Islet precursor cell (in vitro differentiated cells): ENCODE measurements at places on chromosomes 3 and 15.

DNA sequence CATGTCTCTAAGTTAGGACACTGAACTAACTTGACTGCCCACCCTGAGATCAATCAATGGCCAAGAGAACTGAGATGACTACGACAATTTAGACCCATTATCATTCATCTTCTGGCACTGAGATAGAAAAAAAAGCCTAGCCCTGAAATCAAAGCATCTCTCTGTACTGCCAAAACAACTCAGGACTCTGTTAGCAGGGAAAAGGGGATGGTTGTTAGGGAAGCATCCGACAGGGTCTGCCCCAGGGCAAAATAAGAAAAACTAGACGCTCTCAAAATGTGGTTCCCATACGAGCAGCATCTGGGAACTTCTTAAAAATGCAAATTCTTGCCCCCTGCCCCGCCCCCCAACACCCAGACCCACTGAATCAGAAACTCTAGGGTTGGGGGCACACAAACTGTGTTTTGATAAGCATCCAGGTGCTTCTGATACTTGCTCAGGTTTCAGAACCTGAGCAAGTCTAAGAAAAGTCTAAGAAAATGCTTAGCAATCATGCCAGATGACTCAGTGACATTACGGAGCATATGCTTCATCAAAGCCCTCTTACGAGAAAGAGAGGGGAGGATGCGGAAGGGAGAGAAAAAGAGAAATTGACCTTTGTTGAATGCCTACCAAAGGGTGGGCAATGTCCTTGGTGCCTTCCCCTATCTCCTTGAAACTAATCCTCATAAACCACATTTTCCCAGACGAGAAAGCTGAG lies 172.8 kb upstream of the HES1 start:
- peak; percentile 86 for DNase-seq

DNA sequence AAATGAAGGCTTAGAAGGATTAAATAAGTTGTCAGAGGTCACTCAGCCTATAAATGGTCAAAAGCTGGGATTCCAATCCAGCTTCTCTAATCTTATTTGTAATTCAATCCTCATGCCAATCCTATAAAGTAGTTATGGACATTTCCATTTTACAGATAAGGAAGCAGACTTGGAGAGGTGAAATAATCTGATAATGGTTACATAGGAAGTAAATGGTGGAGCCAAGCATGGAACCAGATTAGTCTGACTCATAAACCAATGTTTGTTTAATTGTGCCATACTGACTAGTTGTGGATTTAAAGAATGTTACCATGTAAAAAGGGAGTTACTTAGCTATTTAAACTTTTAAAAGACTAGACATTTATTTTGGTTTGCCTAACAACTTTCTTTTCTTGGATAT lies 59.7 kb downstream of the KCNAB1 start:
- DNase-seq, result no peak

DNA sequence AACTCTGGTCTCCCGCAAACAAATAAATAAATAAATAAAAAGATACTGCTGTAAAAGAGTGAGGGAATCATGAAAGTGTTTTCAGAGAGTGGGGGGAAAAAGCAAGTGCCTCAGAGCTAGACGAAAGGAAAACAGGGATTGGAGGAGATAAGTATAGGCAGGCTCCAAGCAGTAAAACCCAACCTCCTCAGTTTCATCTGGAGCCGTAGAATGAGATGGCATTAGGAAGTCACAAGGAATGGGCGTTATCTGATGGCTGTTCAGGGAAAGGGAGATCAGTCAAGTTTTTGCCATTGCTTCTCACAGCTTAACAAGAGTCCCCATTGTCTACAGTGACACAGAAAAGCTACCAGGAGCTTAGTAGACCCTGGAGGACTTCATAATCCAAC lies 451.5 kb upstream of the PPP2R3A start:
- DNase-seq, result peak; percentile 78

DNA sequence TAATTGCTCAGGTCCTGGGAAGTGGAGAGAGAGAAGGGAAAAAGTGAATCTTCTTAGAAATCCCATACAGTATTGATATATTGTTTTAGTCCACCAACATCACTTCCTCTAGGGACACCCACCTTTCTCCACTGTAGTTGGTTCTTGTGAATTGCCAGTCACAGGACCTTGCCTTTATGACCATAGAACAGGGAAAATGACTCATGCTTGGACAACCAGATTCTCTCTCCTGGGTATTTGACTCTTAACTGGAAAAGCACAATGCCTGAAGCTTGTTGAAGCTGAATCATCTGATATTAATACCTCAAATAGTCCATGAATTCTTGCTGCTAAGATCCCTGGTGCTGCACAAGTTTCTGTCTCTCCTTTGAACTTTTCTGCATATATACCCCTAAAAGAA lies 32.5 kb upstream of the DCLK3 start:
- DNase-seq, result no peak

GRCh38 chr3:192413461-192413860 lies 313.9 kb downstream of the FGF12 start:
- no peak for DNase-seq

GRCh38 chr3:129636082-129636481 lies 29.6 kb upstream of the PLXND1 start:
- DNase-seq, result no peak

- DNase-seq, result no peak
Measured at GRCh38 chr3:49427586-49427985, 1.5 kb downstream of the NICN1 start.

DNA sequence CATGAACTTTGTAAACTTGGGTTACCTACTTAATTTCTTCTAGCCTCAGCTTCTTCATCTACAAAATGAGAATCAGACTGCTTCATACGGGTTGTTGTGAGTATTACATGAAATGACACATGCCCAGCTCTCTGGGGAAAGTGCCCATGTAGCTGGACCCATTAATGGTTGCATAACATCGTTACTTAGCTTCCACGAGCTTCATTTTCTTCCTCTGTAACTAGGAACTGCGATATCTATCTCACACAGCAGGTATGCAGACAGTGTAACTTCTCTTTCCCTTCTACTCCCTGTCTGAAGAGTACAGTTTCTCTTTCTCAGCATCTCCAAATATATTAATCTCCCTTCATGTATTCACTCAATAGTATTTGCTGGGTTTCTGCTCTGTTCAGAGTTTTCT lies 37.9 kb upstream of the DLG1 start:
- DNase-seq, result no peak

DNA sequence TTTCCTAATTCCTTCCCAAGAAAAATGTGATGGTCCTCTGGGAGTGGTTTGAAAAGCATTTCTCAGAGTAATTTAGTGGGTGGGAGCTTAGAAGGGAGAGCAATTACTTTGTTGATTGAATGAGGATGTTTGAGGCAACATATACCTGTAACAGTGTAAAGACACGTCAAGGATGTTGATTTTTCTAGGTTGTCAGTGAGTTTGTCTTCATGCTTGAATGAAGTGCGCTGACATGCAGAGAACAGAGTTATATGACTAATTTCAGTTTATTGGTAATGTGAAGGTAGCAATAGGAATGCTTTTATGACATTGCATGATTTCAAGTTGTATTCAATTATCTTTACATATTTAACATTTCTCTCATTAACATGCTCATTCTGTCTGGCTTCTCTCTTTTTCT lies 286.9 kb downstream of the NFKBIZ start:
- DNase-seq, result no peak

DNA sequence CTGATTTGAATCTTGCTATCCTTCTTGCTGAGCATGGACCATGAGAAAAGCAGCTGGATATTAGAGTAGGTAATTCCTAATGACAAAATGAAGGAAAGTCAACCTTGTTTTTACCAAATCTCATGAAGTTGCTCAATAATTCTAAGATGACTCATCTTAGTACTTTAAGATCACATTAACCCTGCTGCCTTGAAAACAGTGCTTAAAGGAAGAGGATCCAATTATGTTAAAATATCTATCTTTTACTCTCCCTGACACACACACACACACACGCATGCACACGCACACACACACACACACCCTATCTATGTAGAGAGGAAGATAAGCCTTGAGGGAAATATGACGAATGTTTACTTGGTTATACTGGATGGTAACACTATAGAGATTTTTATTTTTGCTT lies 16.0 kb upstream of the MYO1E start:
- no peak for DNase-seq

DNA sequence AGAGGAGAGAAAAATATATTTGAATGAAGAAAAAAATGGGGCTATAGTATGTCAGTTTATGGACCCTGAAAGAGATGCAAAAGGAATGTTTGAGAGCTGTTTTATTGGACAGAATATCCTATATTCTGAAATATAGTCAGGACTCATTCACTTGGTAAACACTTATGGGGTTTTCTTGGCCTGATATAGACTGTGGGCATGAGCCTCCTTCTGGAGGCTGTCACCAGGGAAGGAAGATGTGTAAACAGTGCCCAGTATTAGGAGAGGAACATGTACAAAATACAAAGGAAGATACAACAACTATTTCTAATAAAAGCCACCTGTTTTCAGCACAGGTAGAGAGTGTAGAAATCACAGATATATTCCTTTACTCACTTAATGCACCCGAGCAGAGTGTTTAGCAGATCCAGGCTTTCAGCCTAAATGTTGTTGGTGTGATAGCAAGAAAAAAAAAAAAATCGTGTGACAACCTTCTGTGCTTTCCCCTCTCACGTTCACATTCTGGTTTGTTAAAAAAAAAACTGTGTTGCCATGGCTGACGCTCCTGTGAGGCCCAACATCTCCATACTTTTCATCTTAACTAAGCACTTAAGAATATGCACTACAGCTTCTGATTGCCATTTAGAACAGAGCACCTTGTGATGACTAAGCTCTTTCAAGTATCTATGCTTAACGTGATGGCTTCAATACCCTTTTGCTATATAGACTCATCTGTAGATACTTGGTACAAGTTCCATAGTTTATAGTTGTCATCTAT lies 134.1 kb downstream of the MBNL1 start:
- peak; percentile 63 for DNase-seq

- no peak for DNase-seq
Measured at GRCh38 chr15:42217568-42217967, 9.5 kb upstream of the VPS39 start.

DNA sequence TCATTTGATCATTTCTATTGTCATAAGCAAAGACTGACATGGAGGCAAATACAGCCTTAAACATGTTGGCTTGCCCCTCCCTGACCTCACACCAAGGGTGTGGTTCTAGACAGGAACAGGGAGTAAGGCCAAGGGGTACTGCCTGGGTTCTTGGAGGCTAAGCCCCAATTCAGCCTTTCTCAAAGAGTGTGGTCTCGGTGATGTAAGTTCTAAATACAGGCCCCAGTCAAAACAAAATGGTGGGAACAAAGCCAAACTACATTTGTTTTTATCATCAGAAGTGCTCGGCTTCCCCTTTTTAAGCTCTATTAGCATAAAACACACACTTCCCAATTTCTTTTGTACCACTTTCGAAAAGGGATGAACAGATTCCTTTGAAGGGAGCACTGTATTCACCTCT lies 129.5 kb downstream of the ATP8B4 start:
- no peak for DNase-seq

GRCh38 chr3:43038010-43038409 lies 58.9 kb downstream of the GASK1A start:
- DNase-seq, result no peak

- no peak for DNase-seq
Measured at GRCh38 chr3:16817197-16817596, 67.6 kb upstream of the PLCL2 start.

DNA sequence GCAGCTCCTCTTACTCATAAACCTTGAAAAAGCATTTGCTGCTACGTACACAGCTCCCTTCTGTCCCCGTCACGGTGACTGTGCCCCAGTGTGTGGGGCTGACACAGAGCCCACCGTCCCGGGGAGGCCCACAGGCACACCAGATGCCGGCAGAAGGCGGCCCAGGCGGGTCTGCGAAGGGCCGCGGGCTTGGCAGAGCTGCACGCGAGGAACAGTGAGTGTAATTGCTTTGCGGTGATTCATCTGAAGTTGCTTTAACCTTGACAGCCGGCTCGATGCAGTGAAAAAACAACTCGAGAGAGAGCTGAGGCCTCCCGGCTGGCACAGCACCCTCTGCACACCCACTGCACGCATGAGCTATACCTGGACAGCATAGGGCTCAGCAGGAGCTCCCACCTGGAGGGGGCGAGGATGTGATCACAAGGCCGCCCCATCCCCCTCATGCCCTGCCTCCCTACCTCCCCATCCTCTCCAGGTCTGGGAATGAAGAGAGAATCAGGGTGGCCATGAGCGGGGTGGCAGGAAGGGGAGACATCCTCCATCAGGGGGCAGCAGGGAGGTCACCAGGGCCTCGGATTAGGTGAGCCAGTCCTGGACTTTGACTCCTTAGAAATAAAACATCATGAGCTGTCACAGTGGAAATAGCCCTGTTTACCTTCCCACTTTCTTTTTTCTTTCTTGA lies 172.7 kb downstream of the MEGF11 start:
- DNase-seq, result peak; percentile 61

GRCh38 chr15:76753771-76754170 lies 151.4 kb downstream of the SCAPER start:
- DNase-seq, result no peak

GRCh38 chr3:72031581-72031980 lies 246.6 kb upstream of the PROK2 start:
- DNase-seq, result peak; percentile 60

DNA sequence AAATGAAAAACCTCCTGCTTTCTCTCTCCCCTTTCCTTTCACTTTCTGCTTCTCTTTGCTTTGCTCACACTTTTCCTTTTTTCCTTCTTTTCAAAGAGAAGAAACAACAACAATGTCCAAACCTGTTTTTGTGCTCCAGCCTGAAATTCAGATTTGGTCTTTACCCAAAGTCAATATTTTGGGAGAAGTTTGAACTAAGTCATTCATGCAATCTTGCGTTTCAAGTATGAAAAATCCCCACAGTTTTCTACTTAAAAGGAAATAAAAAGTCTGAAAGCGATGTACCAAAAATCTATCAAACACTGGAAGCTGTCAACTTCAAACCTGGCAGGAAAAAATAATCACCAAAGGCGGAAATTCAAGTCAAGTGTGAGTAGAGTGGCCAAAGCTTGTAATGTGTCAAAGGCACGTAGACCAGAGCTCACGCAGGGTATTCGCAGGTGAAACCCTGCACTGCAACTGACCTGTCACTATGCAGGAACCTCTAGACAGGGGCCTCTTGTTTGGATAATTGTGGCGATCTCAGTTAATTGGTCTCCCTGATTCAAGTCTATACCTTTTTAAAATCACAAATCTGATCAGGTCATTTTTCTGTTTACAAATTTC lies 118.8 kb upstream of the GALNT15 start:
- DNase-seq, result no peak

- DNase-seq, result no peak
Measured at GRCh38 chr3:13532085-13532484, 16.8 kb upstream of the FBLN2 start.

DNA sequence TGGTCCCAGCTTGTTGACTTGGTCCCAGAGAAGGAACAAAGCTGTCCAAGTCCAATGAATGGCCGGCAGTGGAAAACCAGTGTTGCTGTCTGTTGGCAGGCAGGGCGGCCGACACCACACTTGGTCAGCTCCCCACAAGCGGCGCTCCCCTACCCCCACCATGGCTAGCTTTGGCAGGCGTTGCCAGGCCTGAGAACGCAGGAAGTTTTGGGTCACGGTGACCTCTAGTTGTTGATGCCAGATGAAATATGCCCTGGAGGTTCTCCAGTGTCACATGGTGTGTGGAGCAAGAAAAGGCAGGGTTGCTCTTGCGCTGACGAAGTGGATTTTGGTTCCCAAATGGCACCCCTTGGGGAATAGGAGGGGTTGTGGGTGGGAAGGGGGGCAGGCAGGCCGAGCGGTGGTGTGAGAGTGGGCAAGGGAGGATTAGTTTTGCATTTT lies 72.7 kb upstream of the TPRG1 start:
- DNase-seq, result no peak

GRCh38 chr15:39434751-39435238 lies 146.1 kb upstream of the THBS1 start:
- no peak for DNase-seq
